ENCODE measurements at places on chromosomes 7 and 10.

GRCh38 chr7:6505685-6506559 lies 45.3 kb downstream of the GRID2IP start:
- DNase-seq = no peak

DNA sequence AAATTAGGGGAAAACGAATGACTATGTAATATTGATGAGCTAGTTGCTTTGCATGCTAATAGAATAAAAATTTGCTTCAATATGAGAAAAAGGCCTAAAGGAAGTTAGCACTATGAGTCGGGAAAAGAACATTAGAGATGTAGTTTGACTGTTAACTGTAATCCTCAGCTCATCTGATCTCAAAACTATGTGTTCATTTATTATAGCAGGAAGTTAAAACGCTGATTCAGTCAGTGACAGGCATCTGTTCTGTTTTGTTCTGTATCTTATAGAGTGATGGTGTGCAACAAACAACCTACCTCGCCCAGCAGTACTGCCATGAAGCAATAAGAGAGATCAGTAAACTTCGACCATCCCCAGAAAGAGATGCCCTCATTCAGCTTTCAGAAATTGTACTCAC lies 48.6 kb downstream of the PDSS1 start:
- DNase-seq = no peak

GRCh38 chr7:84055904-84056605 lies 138.5 kb downstream of the SEMA3A start:
- no peak for DNase-seq

GRCh38 chr7:90777041-90777440 lies 180.9 kb downstream of the CDK14 start:
- DNase-seq = no peak

- DNase-seq = no peak
Measured at GRCh38 chr10:116175231-116175630, 97.8 kb downstream of the GFRA1 start.

DNA sequence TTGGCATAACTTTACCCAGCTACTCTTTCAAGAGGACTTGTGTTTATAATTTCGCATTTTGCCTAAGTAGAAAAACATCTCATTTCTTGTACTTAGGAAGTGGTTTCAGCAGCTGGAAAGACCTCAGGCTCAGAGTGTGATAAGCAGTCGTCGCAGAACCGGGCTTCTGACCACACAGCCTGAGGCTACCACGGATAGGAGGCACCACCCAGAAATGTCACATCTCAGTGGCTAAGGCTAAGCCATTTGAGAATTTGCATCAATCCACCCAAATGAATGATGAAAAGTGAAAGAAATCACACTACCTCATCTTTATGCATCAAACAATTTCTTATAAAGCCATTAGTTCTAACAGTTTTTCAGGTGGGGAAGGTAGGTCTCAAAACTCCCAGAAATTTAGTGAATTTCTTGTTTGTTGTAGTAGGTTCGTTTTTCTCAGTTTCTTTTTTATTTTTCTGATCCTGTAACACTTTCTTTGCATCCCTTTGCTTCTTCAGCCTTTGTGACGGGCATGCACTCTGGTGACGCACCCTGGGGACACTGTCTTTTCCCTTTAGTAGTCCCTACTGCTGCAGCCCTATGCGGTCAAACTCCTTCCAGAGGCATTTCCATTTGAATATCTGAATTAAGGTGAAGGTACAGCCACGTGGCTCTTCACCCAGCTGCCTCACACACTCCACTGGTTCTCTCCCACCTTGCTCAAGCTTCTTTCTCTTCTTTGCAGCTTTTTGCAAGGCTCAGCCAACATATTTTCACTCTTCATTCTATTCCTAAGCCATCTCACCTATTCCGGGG lies 68.5 kb downstream of the MAP3K8 start:
- no peak for DNase-seq

DNA sequence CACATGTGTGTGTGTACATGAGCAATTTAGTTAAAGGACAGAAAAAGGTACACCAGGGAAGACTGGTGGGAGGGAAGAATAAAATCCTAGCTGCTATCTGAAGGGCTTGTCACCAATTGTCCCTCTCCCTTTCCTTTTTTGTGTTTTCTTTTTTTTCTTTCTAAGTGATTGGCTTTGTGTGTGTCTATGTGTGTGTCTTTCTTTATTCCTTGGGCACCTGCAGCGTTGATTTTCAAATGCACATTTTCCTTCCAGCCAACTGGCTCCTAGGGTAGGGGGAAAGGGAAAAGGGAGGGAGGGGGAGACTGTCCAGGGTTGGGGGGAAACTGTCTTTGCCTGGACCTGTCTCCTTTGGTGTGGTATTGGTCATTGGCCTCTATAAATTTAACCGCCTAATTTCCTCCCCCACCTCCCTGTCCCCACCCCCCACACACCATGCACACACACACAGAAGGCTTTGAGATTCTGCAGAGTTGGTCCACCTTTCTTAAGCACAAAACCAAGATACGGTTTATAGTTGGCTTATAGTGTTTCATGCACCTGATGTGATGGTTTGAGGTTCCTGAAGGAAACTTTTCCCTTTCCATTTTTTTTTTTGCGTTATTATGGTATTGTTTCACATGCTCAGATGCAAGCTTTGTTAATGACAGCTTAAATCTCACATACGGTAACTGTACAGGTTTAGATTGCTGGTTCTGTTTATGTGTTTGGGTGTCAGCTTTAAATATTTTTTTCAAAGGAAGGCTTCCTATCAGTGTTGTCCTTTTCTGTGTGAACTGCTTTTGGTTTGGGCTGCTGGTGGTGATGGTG lies 2.6 kb downstream of the AUTS2 start:
- DNase-seq = no peak

DNA sequence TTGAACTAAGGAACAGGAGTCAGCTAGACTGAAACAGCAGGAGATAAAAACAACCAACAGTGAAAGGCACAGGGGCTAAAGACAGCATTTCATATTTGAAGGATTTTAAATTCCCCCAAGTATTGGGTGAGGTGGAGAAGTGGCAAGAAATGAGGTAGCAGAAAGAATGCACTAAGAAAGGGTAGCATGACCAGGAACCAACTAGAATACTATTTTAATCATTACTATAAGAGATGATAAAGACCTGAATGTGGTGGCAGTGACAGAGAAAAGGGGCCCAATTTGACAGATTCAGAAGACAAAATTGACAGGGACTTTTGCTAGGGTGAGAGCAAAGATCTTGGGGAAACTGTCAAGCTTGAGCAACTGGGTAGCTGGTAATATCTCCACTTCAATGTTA lies 94.9 kb downstream of the ARHGAP12 start:
- no peak for DNase-seq

- DNase-seq = no peak
Measured at GRCh38 chr7:131897790-131898165, 341.4 kb upstream of the PODXL start.
